ENCODE measurements at places on chromosomes 5 and 9.

GRCh38 chr9:81687521-81688261, 1.7 kb downstream of the TLE1 start:
- DNase-seq = no peak

- no peak for DNase-seq
Measured at GRCh38 chr9:27527702-27528075, 1.9 kb downstream of the MOB3B start.

GRCh38 chr5:167814040-167814439, 477.4 kb upstream of the WWC1 start:
- no peak for DNase-seq

GRCh38 chr9:83935276-83935935, 14.2 kb upstream of the KIF27 start:
- no peak for DNase-seq

All from NCI-H187 (cell line).